Astrocyte of the hippocampus (primary cell): ENCODE measurements at places on chromosomes 4 and X.

- no peak for DNase-seq
Observed at GRCh38 chr4:1570291-1571164, 113.6 kb downstream of the FAM53A start.

DNA sequence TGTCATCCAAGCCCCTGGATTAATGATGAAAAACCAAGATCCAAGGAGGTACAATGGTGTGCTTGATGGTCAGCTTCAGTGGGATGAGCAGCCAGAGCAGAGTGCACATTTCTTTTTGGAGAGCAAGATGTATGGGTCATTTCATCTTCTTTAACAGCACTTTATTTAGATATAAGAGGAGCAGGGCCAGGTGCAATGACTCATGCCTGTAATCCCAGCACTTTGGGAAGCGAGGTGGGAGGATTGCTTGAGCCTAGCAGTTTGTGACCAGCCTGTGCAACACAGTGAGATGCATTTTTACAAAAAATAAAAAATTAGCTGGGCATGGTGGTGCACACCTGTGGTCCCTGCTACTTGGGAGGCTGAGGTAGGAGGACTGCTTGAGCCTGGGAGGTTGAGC, 45.3 kb upstream of the MAP3K15 start:
- DNase-seq, result no peak

GRCh38 chr4:78749972-78750727, 26.0 kb upstream of the BMP2K start:
- peak; percentile 26 for DNase-seq

- no peak for DNase-seq
Observed at GRCh38 chr4:62260254-62260653, 1060.1 kb downstream of the ADGRL3 start.

DNA sequence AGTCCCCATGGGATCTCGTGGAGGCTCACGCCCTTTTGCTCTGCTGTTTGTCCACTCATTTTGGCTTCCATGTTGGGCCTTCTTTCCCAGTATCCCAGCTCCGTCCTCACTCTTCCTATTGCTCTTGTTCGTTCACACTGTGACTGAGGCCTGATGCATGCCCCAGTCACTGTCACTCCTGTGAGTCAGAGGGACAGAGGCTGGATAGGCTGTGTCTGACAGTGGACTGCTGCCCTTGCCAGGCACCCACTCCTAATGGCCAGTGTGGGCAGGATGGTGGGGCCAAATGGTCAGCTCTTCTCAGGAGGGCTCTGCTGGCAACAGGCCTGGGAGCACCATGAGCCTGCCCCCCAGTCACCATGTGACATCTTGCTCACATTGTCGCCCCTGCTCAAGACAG, 40.0 kb downstream of the HADH start:
- no peak for DNase-seq

DNA sequence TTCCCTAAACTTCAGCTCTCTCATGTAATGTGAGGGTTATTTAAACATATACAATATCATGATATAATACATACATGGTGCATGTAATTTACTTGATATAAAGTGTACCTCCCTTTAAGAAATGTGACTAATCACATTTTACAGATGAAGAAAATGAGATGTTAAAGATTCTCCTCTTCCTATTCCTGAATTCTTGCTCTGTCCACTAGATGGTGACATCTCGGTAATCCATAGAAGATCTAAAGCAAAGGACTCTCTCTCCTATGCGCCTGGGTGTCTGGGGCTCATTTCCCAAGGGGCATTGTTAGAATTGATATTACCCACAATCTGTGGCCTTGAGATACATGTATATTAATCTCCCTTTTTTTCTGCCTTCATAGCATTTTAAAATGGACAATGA, 804.9 kb downstream of the RAB28 start:
- peak; percentile 5 for DNase-seq

DNA sequence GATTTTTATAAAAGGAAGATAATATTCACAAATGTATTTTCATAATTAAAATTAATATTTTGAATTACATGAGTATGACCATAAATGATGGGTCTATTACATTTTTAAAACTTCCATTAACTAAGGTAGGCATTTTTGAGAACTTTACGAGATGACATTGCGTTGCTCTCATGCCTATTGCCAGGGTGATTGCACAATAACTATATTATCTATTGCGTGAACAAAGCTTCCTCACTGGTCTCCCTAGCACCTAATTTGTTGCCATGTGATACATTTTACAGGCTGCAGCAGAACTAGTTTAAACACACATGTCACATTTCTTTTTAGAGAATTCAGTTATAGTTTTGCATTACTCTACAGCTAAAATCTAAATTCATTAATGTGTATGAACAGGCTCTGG, 289.7 kb upstream of the GRID2 start:
- DNase-seq, result no peak

- no peak for DNase-seq
Observed at GRCh38 chr4:170051402-170051801, 25.2 kb upstream of the MFAP3L start.
